Ovary (tissue), 10 donors: ENCODE measurements at places on chromosomes 6 and 20. TPM values are rescaled to one million over a fixed set of nuclear protein-coding genes. Genes with fewer than 3 reads are reported as not detected.
A peak's percentile ranks its signal among the peaks of the same experiment; 100 is the strongest.

The MLIP gene
- total RNA-seq: not detected

GRCh38 chr6:80548532-80548931, 442.1 kb downstream of the BCKDHB start:
- no peak for DNase-seq

GRCh38 chr6:27238010-27238983, 9.2 kb upstream of the PRSS16 start:
- DNase-seq: no peak

DNA sequence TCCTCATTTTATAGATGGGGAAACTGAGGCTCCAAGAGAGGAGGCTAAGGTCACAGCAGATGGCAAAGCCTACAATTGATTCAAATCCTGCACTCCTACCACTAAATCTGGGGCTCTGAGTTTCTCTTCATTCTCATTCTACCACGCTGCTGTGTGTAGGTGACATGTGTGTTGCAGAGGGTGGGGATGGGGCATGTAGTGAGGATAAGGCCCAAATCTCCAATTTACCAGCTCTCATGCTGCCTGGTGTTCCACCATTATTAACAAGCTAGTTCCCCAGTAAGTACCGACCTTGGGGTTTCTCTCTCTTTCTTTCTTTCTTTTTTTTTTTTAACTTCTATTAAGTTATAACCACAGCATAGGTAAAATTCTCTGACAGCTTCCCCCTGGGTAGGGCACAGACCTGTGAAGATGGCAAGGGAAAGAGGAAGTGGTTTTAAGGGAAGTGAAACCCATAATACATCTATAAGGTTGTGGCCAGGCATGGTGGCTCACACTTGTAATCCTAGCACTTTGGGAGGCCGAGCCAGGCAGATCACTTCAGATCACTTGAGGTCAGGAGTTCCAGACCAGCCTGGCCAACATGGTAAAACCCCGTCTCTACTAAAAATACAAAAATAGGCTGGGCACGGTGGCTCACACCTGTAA, 13.0 kb upstream of the MATN4 start:
- DNase-seq: no peak

The IL17F gene
- total RNA-seq: not detected

The SCUBE3 gene
- 0.18 TPM for total RNA-seq

The SYCP2 gene
- total RNA-seq: 0.72 TPM

- no peak for DNase-seq
Observed at GRCh38 chr6:97594844-97595243, 311.8 kb upstream of the MMS22L start.

GRCh38 chr20:36272547-36273220, 33.5 kb upstream of the DLGAP4 start:
- no peak for DNase-seq

The ZDHHC14 gene
- 9.2 TPM for total RNA-seq

GRCh38 chr20:3000852-3001523, 42.4 kb upstream of the GNRH2 start:
- DNase-seq: no peak

GRCh38 chr20:18287546-18287914, 797 bp upstream of the ZNF133 start:
- DNase-seq: peak; percentile 27

The ADGRB3 gene
- total RNA-seq: 0.96 TPM

The SLC22A16 gene
- 0.50 TPM for total RNA-seq

GRCh38 chr6:106939848-106940247, 34.7 kb downstream of the CD24 start:
- DNase-seq: no peak
